Right renal pelvis (tissue), 4 donors: ENCODE measurements at places on chromosomes 1 and 21. TPM values are rescaled to one million over a fixed set of nuclear protein-coding genes. Genes with fewer than 3 reads are reported as not detected.

IL20 gene
- not detected for polyA plus RNA-seq

GRCh38 chr21:14040386-14040785 lies 170.4 kb downstream of the LIPI start:
- no peak for DNase-seq

GRCh38 chr1:183918589-183918988 lies 113.7 kb downstream of the RGL1 start:
- no peak for DNase-seq

GRCh38 chr1:24110642-24111261 lies 1.2 kb downstream of the MYOM3 start:
- DNase-seq: no peak

RIPPLY3 gene
- polyA plus RNA-seq: 2.1 TPM
